ENCODE measurements at places on chromosomes 16 and 17.

- DNase-seq: no peak
Measured at GRCh38 chr16:47461598-47462266, 601 bp downstream of the PHKB start.

DNA sequence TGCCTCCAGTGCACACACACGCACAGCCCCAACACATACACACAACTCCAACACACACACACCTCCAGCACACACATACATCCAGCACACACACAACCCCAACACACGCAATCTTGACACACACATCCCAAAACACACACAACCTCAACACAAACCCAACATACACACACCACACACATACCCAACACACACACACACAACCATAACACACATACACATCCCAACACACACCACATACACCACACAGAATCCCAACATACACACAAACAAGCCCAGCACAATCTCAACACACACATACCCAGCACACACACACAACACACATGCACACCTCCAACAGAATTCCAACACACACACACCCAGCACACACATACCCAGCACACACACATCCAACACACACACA, 301.1 kb downstream of the ABCC12 start:
- DNase-seq: no peak

- no peak for DNase-seq
Measured at GRCh38 chr16:65336160-65336559, 214.3 kb upstream of the CDH11 start.

DNA sequence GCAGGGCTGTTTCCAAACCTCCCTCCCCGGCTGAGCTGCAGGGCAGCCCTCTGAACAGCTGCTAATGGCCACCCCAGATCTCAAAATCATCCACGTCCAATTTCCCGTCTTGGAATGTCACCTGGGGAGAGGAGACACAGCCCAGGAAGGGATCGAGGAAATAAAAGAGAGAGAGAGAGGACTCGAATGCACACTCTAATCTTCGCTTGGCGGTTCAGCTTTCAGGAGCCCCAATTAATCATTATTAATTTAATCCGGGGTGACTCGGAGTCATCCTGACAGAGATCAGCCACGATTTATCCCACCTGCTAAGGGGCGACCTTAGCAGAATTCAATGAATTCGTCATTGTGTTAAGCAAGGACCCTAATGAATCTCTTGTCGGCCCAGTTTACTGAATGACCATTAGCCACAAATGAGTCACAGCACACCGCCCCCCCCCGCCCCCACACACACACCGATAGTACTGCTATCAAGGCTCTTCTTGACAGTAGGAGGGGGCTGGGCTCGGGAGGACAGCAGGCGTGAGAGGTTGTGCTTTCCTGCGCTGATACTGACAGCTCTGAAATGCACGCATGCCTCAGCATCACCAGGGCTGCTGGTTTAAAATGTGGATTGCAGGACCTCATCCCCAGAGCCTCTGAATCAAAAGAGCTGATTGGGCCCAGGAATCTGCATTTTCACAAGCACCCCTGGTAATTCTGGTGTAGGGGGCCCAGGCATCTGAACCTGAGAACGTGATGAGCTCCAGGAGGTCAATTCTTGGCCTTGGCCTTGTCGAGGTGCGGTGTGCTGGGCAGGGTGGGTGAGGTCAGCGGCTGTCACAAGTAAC, 190.0 kb upstream of the CIBAR2 start:
- DNase-seq: no peak

- DNase-seq: no peak
Measured at GRCh38 chr16:9392956-9393355, 301.5 kb downstream of the HAPSTR1 start.

DNA sequence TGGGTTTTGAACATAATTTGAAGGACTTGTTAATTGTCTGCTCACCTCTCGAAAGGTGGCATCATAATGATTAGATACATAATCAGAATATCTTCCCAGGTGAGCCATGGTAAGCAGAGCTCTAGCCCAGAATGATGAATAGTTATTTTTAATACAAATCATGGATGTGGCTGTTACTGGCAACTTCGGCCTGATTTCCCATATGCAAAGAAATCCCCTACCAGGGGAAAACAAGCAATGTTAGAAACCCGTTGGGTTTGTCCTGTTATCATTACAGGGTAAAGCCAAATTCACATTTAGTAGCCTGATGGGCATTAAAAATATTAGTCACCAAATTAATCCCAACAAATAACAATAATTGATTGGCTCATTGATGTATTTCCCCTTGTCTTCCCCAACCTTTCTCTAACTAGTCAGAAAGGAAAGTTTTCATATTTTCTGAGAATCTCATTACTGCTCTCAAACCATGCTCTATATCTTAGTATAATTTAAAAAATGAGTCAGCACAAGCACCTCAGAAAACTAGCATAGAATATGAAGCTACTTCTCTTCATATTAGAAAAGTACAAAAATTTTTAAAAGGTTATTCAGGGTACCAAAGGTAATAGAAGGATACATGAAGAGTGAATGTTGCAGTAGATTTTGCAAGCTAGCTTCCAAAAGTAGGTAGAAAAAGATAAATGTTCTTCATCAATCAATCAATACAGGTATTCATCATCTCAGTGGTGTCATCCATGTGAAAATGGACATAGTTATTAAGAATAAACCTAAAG, 5.0 kb downstream of the STAT5B start:
- no peak for DNase-seq

- DNase-seq: no peak
Measured at GRCh38 chr17:69625474-69625873, 211.0 kb downstream of the MAP2K6 start.

Data from stimulated activated CD4-positive, alpha-beta T cell treated with anti-CD3 and anti-CD28 coated beads, TNF-alpha, amount 100 ng/mL, for 24 hours (primary cell).